ENCODE measurements at places on chromosomes 2 and 18.

DNA sequence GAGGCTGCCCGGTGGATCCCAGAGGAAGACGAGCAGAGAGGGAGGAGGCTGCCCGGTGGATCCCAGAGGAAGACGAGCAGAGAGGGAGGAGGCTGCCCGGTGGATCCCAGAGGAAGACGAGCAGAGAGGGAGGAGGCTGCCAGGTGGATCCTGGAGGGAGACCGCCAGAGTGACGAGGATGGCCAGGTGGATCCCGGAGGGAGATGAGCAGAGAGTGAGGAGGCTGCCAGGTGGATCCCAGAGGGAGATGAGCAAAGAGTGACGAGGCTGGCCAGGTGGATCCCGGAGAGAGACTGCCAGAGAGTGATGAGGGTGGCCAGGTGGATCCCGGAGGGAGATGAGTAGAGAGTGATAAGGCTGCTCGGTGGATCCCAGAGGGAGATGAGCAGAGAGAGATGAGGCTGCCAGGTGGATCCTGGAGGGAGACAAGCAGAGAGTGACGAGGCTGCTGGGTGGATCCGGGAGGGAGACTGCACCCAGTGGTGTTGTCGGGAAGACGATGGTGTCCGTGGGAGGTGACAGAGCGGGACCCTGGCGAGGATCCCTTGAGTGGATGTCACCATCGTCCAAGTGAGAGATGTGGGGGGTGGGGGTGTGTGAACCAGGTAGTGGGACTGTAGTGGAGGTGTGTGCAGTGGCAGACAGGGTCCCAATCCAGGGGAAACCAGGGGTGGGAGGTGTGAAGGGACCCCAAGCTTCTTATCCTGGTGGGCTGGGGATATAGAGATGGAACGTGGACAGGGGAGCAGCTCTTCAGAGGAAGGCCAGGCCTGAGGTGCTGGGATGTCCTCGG is 22.3 kb downstream of the DCDC2C start:
- no peak for DNase-seq

DNA sequence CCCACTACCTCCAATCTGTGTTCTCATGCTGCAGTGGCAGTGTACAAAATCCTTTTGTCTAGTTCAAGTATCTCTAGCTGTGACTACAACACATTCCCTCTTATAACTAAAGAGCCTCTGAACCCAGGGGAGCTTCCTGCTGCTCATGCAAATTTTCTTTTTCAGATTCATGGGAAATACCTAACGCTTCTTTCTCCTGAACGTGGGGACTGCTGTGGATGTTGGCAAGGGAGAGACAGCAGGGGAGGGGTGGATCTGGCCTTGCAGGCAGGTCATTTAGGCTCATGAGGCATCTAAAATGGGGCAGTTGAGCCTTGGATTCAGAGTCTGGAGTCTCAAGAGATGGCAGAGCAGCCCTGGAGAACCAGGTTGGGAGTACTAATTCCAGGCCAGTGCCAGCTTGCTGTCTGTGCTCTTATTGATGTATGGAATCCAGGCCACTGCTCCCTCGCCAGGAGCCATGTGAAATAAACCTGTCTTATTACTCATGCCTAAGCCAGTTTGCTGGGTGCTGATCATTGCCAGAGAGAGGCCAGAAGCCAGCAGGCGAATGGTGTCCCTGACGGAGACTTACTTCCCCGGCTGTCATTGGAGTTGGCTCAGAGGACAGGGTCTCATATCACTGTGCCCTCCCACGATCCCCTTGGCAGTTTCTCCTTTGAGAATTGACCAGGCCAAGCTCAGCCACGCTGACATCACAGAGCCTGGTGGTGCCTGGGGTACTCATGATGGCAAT is 29.2 kb upstream of the TNP1 start:
- no peak for DNase-seq

GRCh38 chr2:99469394-99469793 is 20.4 kb downstream of the REV1 start:
- no peak for DNase-seq

- no peak for DNase-seq
Measured at GRCh38 chr2:144426981-144427479, 92.9 kb downstream of the ZEB2 start.

DNA sequence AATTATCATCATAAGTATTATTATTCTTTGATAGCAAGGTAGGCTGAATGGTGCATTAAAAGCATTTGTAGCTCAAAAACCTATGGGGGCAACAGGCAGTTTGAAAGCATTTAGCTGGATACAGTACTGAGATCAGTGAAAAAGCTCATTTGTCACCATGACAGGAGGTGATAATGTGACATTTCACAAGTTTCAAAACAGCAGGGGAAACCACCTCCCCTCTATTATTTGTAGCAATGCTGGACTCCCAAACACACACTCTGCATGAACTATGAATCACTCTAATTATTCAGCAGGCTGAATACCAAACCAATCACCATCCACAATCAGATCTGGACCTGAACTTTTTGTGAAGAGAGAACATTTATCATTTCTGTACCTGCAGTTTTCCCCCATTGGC is 63.4 kb downstream of the MYO5B start:
- no peak for DNase-seq

GRCh38 chr2:201208563-201209252 is 25.8 kb downstream of the CASP10 start:
- no peak for DNase-seq

- DNase-seq = no peak
Measured at GRCh38 chr18:8942909-8943545, 159.5 kb upstream of the NDUFV2 start.

- no peak for DNase-seq
Measured at GRCh38 chr2:26268213-26268612, 23.5 kb downstream of the HADHB start.

- no peak for DNase-seq
Measured at GRCh38 chr18:28095631-28096030, 81.3 kb downstream of the CDH2 start.

DNA sequence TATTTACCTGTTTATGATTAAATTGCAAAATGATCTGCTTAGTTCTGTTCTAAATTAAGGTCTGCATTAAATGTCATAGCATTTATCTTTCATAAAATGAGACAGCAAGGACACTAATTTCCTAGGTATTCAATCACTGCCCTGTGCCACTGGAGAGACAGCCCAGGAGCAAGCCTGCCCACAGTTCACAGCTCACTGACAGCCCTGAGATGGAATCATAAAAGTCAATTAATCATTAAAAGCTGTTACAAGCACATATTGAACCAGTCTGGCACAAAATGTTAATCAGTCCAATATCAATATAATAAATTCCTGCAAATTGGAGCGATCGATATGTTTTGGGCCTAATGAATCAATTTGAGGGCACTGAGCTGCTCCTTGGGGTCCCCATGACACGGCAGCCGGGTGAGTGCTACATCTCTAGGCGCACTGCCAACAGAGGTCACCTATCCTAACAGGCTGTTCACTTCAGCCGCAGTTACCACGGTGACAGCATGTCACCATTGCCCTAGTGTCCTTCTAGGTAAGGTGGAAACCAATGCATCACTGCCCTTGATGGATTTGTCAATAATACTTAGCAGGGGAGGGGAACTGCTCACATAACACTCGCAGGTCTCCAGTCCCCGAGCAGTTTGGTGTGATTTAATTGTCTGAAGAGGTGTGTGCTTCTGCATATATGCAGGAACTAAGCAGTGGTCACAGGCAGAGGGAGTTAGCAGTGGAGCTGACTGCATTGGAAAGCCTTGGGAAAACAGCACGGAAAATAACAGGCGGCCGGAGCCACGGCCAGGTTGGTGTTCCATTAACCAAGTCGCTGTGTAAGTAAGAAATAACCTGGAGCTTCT is 47.3 kb downstream of the POU3F3 start:
- DNase-seq = no peak

DNA sequence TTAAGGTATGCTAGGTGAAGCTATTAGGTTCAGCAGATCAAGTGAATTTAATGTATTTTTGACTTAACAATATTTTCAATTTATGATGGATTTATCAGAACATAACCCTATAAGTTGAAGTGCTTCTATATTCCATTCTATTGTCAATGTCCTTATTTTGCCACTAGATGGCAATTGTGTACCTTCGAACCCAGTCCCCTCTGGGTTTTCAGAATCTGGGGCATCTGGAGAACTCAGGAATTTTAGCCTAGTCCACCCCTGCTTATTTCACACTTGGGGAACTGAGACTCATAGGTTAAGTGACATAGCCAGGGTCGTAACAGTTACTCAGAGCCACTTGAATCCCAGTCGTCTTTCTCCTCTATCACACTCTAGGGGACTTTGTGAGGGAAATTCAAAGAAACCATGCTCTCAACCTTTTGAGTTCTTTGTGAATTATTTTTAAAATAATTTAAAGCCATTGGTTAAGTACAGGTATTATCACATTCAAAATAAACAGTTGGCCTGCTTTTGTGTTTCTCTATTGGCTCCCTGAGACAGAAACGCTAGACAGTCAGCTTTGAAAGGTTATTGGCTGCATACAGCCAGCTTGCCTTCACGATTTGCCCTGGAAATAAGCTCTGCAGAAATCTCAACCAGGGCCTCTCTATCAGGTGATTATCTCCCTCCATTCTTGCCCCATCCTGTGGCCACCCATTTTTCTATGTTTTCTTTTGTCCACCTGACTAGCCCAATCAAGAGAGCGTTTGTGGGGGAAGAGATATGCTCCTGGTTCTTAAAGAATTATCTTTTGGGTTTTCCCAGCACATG is 145.0 kb downstream of the TTC27 start:
- DNase-seq = no peak

GRCh38 chr2:101349893-101350662 is 37.2 kb downstream of the CREG2 start:
- no peak for DNase-seq

All from activated CD4-positive, alpha-beta T cell treated with anti-CD3 and anti-CD28 coated beads for 48 hours (primary cell).